Choroid plexus epithelial cell (primary cell): ENCODE measurements at places on chromosomes 5 and 9.

DNA sequence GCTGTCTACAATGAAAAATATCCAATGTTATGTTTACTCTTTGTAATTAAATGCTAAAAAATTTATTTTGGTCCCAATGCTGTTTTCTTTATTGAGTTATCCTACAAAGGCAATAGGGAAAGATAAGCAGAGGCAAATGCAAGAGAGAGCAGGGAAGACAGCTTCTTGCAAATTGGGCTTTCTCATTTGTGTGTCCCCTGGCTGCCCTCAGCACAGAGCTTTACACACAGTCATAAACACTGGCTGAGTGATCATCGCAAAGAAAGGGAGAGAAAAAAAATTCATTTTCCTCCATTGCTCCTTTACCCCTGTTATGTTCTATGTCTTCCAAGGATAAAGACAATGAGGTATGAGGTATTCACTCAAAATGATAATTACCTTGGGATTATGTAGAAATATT lies 2.3 kb upstream of the TSSK1B start:
- no peak for DNase-seq

DNA sequence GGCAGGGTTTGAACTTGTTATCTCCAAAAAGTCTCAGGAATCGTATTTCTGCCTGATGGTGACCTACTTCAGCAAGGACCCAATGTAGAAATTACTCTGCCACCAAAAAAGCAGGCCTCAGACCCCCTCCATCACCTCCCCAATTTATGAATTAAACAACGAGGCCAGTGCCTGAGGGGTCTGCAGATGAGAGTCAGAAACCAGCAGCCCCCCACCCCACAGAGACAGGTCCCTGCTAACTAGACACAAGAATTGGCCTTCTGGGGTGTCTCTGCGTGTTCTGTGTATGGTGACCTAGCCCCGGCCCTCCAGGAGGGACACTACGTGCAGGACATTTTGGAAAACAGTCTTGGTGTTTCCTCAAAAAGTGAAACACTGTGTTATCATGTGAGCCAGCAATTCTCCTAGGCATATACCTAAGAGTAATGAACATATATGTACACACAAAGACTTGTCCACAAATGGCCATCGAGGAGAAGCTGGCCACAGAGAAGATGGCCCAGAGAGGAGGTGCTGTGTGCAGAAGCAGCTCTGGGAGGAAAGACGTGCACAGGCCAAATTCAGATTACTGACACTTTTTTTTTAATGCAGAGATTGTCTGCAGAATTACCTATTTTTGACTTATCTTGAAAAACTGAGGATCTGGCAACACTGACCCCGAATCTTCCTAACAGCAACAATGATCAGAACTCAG lies 93.8 kb downstream of the ADAMTS2 start:
- DNase-seq = no peak

- DNase-seq = peak; percentile 67
Measured at GRCh38 chr5:72392326-72392733, 72.2 kb downstream of the PTCD2 start.

DNA sequence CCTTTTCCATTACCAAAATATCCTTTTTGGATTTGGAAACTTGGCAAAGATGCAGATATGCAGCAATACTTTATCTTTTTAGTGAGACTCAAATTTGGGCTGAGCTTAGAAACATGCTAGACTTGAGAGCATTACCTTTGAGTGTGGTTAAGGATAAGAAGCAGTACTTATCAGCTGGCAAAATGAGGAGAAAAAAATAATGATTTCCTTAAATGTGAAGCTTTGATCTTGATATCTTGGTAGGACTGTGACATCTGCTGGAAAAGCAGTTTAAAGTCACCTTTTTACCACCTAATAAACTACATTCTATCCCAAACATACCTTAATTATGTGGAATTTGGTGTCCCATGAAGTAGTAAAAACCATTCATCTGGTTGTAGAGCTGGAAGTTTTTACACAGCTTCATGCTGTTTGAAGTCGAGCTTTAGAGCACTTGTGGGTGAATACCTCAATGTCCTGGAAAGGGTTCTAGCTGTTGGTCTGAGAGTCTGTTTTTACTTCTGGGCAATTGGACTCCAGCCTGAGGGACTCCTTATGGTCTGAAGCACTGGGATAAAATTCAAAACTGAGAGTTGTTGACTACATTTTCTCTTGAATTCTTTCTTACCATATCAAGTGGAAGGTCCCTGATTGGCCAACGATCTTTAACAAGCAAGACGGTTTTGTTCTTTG lies 53.4 kb downstream of the LRRC70 start:
- peak; percentile 20 for DNase-seq

DNA sequence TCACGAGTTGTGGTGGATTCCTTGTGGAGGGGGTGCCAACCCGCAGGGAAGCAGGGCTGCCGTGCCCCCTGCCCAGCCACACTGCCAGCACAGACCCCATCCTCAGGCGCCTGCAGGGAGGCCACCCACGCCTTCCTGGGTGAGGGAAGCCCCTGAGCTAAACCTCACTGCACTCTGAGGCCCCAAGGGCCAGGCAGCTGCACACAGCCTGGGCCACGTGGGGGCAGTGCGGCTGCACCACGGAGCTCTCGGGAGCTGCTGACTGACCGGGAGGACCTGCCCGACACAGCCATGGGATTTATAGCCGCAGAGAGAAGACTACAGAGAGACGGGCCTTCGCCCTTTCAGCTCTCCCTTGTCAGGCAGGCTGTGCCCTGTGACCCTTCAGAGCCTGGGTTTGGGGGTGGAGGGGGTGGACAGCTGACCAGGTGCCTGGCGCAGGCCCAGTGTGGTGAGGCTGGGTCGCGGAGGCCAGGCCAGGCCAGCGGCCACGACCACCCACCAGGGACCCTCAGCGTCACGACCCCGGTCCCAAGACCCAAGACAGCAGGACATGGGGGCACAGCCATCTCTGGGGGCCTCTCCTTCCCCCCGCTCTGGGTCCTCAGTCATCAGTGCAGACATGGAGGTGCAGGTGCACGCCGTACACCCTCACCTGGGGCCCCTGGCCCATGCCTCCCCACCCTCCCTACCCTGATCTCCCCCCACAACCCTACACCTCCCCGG lies 4.3 kb upstream of the AHRR start:
- DNase-seq = peak; percentile 82

DNA sequence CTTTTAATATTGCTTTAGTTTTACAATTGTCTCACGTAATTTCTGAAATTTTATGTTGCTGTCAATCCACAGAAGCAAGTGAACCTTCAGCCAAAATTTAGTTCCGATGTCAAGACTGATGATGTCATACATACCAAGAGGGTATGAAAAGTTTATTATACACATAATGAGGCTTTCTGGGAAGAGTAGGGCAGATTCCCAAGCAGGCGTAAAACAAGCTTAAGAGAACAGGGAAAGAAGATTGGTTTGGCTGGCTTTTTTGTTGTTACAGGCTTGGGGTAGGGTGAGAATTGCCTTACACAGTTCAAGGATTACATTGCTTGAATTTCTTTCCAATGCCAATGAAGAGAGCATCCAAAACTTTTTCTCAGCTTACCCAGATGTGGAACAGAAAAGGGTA lies 1962.9 kb upstream of the CDH6 start:
- no peak for DNase-seq
